ENCODE measurements at places on chromosomes 11 and 22.

- DNase-seq = no peak
These were observed 38.9 kb downstream of the RELT start for GRCh38 chr11:73414977-73415651.

DNA sequence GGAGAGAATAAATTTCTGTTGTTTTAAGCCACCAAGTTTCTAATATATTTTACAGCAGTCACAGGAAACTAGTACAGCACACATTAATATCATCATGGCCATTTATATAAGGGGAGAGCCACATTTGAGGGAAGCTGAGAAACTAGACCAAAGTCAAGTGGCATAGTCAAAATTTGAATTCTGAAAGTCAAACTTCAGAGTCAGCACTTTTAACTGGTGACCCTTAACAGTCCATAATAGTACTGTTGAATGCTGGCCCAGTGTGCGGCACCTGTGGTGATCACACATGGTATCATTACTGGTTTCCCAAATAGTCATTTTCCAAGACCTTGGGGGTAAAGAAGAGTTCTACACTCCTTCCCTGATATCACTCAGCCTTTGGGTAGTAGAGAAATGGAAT lies 44.3 kb upstream of the PAX6 start:
- no peak for DNase-seq

DNA sequence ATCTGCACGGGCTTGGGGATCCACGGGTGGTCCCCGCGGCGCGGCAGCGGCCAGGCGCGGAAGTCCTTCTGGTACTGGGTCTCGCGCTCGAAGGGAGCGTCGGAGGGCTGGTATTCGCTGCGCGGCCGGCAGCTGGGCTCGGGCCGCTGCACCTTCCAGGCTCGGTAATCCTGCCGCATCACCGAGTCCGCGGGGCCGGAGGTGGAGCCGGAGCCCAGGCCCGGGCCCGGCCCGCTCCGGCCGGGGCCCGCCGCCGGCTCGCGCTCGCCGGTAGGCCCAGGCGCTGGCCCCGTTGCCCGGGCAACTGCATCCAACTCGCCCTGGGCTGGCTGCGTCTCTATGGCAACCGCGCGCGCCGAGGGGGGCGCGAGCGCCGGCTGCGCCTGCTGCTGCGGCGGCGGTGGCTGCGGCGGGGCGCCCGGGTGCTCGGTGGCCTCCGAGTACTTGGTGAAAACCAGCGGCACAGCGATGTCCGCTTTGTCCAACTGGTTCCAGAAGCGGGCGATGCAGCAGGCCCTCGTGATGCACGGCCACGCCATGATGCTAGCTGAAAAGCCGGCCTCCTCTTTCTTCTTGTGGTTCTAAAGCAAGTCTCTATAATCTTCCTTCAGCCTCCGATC lies 897 bp downstream of the MAP6 start:
- peak; percentile 13 for DNase-seq

DNA sequence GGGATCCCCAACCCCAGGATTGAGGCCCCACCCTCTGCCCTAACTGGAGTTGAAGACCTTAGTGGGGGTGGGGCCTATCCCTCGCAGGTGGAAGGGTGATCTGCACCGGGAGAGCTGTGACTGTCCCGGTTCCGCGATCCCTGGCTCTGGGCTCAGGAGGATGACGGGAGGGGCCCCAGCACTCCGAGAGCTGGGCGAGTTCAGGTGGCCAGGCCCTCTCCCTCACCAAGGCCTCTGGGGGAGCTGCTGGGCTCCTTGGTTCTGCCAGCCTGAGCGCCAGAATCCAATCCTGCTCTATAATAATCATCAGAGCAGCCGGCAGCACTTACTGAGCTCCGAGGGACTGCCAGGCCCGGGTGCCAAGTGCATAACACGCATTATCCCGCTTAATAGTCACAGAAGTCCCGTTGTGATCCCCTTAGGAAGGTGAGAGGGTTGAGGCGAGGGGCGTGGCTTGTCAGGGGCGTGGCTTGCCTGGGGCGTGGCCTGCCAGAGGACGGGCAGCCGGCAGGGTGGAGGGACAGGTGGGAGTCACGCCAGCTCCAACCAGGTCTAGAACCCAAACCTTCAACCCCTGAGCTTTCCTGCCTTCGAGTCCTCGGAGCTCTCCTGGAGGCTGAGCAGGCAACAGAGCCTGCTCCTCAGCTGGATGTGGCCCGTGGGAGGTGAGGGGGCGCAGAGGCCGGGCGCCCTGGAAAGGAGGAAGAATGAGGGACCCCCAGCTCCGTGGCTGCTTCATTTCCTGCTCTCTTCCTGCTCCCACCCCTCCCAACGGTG lies 7.3 kb upstream of the SYT7 start:
- DNase-seq = peak; percentile 26

DNA sequence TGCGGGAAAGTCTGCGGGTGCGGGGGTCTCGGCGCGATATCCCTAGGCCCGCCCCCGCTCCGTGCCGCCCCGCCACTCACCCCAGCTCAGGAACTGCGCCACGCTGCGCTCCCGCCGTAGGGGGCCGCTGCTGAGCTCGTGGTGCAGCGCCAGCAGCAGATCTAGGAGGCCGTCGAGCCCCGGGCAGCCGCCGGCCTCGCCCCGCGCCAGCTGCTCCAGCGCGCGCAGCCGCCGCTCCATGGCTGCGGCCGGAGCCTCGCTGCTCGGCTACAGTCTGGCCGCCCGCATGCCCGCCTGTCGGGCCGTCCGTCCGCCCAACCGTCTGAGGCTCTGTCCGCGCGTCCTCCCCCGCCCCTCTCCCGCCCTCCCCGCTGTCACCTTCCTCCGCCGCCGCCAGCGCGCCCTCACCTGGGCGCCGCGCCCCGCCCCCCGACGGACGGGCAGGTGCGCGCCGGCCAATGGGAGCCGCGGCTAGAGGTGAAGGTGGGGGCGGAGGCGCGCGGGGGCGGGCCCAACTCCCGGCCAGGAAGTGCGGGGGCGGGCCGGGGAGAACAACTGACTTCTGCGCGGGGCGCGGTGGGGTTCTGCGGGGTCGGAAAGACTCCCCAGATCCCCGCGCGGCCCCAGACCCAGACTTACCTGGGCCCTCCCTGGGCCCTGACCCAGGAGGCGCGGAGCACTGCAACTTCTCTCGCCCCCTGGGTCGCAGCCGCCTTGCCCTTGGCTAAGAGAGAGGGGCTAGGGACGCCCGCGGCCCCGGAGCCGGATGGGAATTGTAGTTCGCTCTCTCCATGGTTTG lies at the start of gene CDC42BPG:
Gene CDC42BPG (minus strand): TSS at position 324 of the 799 bp plus-strand sequence. CDS start 84 bp downstream, at position 240.
- peak; percentile 53 for DNase-seq

GRCh38 chr11:198236-198806 lies 5.4 kb downstream of the SCGB1C1 start:
- no peak for DNase-seq

- DNase-seq = no peak
These were observed 57.5 kb downstream of the BCR start for GRCh38 chr22:23237841-23238240.

GRCh38 chr11:121095561-121095960 lies 5.5 kb upstream of the TECTA start:
- no peak for DNase-seq

DNA sequence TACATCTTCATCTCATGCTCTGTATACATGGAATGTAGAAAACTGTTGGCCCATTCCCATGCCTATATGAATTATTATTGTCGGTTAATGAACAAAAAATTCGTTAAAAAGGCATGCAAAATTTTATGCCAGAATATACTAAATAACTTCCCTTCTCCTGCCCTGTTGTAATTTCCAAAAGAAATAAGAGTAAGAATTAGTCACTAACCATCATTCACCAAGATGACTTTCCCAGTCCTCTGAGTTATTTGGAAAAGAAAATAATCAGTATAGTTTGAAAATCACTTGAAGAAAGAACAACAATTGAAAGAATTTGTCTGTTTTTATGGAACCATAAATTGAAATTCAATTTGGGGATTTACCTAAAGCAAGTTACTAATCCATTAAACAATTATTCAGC lies 1149.1 kb upstream of the RAG2 start:
- no peak for DNase-seq

DNA sequence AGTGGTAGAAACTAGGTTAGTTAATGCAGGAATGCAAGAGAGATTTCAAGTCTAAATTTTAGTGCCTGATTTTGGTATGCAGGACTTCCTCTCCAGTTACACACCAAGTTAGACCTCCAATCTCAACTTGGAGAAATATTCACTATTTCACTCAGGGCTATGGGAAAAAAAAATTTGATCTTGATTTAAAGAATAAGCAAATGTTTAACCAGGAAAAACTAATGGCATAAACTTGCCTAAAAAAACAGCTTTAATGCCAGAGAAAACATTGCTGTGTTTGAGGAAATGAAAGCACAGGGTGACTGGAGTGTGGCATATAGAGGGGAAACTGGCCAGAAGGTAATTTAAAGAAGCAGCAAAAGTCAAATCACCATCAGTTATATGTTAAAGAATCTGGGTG lies 575.4 kb upstream of the LRRC4C start:
- DNase-seq = no peak

DNA sequence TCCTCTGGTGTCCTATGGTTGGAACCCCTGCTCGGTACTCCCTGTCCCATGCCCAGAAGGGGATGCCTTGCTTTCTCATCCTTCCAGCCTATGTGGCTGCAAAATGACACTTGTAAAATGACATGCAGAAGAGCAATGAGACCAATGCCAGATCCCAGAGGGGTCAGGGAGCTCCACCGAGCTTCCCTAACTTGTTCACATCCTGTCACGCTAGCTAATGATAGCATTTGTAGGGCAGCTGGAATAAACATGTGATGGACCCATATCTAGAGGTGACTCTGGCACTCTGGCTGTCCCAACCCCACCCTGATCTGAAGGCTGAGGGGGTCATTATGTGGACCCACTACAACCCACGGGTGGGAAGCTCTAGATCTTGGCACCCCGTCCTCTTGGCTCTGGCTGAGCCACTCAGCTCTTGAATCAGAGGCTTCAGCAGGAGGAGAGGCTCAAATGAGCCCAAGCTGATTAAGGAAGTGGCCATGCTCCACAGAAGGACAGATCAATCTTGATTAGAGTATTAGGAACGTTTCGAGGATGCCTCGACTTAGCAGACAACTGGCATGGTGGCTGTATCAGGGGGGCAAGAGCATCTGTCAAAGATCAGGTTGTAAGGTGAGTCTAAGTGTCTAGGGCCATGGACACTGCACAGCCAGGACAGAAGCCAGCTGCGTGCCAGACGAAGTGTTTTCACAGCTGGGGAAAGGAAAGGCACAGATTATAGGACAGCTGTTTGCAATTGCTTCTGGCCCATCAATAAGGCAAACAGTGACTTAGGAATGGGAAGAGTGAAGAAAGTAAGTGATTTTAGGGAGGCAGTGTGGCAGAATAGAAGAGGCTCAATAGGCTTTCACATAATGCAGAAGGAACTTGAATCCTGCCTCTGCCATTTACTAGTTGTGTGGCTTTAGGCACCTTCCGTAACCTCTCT lies 182.8 kb downstream of the KIRREL3 start:
- no peak for DNase-seq

DNA sequence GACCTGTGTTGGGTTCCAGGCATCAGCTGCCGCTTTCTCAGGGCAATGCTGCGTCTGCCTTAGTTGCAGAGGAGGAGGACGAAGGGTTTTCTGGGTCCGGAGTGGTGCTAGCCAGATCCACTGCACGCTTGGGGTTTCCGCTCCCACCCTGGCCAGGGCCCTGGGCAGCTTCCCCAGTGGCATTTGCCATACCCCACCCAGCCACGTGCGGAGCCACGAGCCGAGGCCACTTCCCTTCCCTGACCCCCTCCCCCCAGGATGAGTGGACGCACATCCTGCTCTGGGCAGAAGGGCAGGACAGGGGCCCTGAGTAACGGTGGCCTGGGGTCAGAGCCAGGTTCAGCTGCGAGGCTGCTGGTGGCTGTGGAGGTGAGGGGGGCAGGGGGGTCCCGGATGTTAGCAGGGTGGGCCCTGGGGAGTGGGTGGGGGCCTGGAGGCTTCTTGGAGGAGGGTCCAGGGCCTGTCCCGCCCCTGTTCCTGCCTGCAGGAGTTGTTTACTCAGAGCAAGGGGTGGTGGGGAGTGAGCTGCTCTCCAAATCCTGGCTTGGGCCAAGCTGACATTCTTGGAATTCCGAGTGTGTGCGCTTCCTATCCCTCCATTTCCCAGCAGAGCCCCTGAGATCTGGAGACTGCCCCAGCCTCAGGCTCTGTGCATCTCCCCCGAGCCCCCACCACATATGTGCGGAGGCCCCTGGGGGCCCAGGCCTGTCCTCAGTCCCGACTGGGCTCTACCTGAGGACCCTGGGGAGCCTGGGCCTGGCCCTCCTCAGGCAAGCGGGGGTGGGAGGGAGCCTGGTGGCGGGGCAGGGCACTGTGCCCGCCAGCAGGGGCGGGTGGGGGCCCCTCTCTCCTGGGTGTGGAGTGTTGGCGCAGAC lies 1.4 kb downstream of the TSPAN4 start:
- DNase-seq = no peak

DNA sequence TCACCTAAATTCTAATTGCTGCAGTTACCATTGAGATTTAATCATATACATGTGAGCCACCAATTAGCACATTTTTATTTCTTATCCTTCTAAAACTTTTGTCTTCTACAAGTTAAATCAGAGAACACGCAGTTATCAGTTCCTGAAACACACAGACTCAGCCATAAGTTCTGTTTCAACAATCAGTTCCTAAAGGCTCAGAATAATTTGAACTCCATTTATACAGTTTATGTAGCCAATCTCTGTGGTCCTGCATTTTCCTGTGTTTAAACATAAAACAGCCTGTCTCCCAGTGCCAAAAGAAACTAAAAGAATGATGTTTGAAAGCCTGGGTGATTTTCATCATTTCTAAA lies 2.9 kb downstream of the PLAAT3 start:
- no peak for DNase-seq

GRCh38 chr11:17585911-17586695 lies 39.0 kb downstream of the OTOG start:
- no peak for DNase-seq

- DNase-seq = no peak
These were observed 6.6 kb downstream of the CERK start for GRCh38 chr22:46731246-46732040.

DNA sequence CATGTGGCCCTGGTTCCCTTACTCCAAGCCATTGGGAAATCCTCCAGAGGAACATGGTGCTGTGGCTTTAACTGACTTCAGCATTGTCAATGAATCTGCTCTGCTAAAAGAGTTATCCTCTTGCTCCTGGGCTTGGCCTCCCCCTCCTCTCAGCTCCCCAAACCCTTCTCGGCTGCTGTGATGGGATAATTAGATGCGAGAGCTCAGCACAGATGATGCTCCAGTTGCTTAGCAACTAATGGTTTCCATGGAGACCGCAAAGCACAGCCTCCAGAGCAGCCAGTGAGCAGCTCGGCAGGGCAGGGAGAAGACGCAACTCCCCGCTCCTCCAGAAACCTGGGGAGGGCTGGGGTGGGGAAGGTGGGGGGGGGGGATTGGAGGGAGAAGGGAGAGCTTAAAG lies 2.8 kb upstream of the UPK2 start:
- no peak for DNase-seq
